Progenitor cell of endocrine pancreas (in vitro differentiated cells): ENCODE measurements at places on chromosomes 7 and 10. TPM values are rescaled to one million over a fixed set of nuclear protein-coding genes. Genes with fewer than 3 reads are reported as not detected.

- H3K36me3 ChIP-seq: no peaks in the 10 kb centered on the region
- H3K4me3 ChIP-seq: no peak overlapping the region
- DNase-seq: no peak
- no peak overlapping the region for H3K27ac ChIP-seq
- no peaks in the 10 kb centered on the region for H3K4me1 ChIP-seq
These were observed 118.2 kb downstream of the PTPN20 start for GRCh38 chr10:47029181-47030009.

Gene SLC16A9
- 11.6 and 13.7 TPM in 2 replicates for total RNA-seq

GRCh38 chr10:122181876-122182275 is 89.2 kb upstream of the BTBD16 start:
- H3K4me1 ChIP-seq: peaks cover 36% of the 10 kb centered on the region
- DNase-seq: no peak
- no peak overlapping the region for H3K4me3 ChIP-seq
- H3K36me3 ChIP-seq: no peaks in the 10 kb centered on the region
- peak overlapping the region; percentile 62 for H3K27ac ChIP-seq

DNA sequence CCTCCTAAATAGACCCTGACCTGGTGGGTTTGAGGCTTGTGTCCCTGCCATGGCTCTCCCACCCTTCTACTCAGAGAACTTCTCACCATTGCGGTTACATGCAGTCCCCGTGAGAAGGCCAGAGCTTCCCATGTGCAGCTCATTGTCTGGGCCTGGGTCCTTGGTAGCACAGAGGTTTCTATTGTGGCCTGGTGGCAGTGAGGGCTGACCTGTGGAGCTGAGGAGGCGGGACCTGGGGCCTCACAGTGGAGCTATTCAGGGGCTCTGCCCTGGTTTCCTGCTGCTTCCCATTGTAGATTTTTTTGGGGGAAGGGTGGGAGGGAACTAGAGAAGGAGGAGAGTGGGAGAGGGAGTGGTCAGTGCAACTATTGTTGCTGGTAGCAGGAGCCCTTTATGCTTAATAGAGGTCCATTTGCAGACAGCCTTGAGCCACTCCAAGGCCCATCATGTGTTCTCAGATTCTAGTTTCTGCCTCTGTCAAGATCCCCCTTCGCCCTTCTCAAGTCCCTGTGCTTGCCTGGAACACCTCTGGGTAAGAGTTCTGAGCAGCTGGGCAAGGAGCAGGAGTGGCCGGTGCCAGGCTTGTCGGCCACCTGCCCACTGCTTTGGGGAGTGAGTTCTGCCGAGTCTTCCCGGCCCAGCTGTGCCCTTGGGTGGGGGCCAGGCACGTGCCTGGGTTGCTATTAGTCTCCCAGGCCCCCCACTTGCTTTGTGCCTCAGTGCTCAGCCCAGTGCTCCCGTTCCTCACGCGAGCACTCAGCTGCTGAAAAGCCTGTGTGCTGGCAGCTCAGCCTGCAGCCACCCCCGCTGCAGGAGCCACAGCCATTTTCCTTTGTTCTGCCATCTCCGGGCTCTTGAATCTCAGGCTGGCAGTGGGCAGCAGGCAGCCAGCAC is 10.7 kb downstream of the TSPAN14 start:
- H3K27me3 ChIP-seq: no peaks in the 10 kb centered on the region
- peak; percentile 44 for DNase-seq
- peak overlapping the region; percentile 97 for H3K27ac ChIP-seq
- H3K4me1 ChIP-seq: peaks cover 89% of the 10 kb centered on the region
- peak overlapping the region; percentile 42 for H3K4me3 ChIP-seq
- peaks cover 3% of the 10 kb centered on the region for H3K36me3 ChIP-seq

GRCh38 chr10:42574336-42574735 is 64.0 kb downstream of the ZNF33B start:
- no peaks in the 10 kb centered on the region for H3K27me3 ChIP-seq
- no peak overlapping the region for H3K4me3 ChIP-seq
- H3K36me3 ChIP-seq: peaks cover 2% of the 10 kb centered on the region
- no peak overlapping the region for H3K27ac ChIP-seq
- no peaks in the 10 kb centered on the region for H3K4me1 ChIP-seq

Gene C10orf53
- total RNA-seq: not detected in 2 replicates

GRCh38 chr7:150854066-150855000 is 2.0 kb downstream of the AOC1 start:
- no peak overlapping the region for H3K4me3 ChIP-seq
- peaks cover 2% of the 10 kb centered on the region for H3K4me1 ChIP-seq
- no peak overlapping the region for H3K27ac ChIP-seq
- DNase-seq: no peak

Gene GARS1
- total RNA-seq: 117 and 141 TPM in 2 replicates

DNA sequence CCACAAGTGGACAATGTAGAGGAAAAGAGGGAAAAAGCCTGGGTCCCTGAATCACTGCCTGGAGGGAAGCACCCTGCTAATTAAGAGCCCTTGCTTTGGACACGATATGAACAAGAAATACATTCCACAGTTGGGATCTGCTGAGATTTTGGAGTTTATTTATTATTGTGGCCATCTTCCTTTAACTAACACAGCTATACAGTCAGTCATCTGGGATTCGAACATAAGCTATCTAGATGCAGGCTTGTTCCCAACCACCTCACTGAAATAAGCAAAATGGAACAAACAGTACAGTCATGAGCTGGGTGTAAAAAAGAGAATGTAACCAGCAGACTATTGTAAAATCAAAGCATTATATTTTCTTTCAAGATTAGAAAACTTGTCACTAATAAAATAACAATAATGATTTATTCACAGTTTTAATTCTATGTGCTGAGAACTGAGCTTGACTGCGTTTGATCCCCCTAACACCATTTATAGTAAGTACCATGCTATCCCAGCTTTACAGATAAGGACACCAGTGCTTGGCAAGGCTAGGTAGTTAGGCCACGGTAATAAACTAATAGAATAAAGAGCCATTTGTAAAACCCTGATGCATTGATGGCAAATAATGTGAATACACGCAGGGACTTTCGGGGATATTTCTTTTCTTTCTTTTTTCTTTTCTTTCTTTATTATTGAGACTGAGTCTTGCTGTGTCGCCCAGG is 223.8 kb upstream of the KLF6 start:
- peaks cover 21% of the 10 kb centered on the region for H3K27me3 ChIP-seq
- no peaks in the 10 kb centered on the region for H3K36me3 ChIP-seq
- H3K4me1 ChIP-seq: no peaks in the 10 kb centered on the region

GRCh38 chr7:132232406-132232805 is 343.9 kb downstream of the PLXNA4 start:
- no peak for DNase-seq
- H3K36me3 ChIP-seq: no peaks in the 10 kb centered on the region
- no peaks in the 10 kb centered on the region for H3K4me1 ChIP-seq
- H3K27me3 ChIP-seq: peaks cover 18% of the 10 kb centered on the region
- no peak overlapping the region for H3K27ac ChIP-seq

DNA sequence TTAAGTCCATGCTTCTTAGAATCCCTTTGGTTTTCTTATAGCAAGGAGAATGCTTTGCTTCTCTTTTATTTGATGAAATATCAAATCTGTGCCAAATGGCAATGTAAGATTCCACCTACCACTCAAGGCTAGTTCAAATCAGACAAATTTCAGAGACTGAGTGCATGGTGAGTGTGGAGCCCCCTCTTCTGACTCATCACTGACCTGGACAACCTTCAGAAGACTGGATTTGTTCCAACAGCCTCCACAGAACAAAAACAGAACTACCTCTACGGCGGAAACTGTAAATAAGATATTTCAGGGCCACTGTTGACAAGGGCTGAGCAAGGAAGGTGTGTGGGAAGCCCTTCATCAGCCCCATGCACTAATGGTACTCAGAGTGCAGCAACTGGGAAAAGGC is 21.1 kb downstream of the NCAPG2 start:
- no peak overlapping the region for H3K27ac ChIP-seq
- H3K4me1 ChIP-seq: no peaks in the 10 kb centered on the region
- no peak overlapping the region for H3K4me3 ChIP-seq
- no peak for DNase-seq

GRCh38 chr7:6430974-6431373 is 16.8 kb downstream of the DAGLB start:
- no peak for DNase-seq
- H3K36me3 ChIP-seq: peaks cover 7% of the 10 kb centered on the region
- H3K27me3 ChIP-seq: no peaks in the 10 kb centered on the region
- H3K27ac ChIP-seq: peak overlapping the region; percentile 65
- H3K4me3 ChIP-seq: no peak overlapping the region

Gene PDAP1
- 128 TPM in 2 replicates for total RNA-seq

DNA sequence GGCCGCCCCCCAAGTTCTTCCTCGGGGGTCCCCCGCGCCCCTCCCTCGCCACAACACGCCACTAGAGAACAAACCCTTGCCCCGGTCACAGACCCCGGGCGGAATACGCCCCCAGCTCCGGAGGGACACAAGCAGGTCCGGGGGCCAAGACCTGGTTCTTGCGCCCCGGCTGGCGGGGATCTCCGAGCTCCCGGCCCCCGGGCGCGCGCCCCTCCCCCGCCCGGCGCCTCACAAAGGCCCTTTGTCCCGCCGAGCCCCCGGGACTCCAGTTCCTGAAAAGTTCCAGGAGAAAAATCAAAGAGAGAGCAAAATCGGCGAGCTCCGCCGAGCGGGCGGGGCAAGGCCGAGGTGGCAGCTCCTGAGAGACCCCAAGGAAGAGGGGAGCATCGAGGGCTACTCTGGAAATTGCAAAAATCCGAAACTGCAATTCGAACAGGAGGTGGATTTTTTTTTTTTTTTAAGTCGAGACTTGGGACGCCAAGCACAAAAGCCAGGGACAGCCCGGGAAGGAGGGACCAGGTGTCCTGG is 4.0 kb downstream of the TNRC18 start:
- H3K36me3 ChIP-seq: peaks cover 9% of the 10 kb centered on the region
- H3K4me1 ChIP-seq: peaks cover 20% of the 10 kb centered on the region
- DNase-seq: no peak
- no peaks in the 10 kb centered on the region for H3K27me3 ChIP-seq
- H3K4me3 ChIP-seq: peak overlapping the region; percentile 89

Gene MKI67
- 45.7 and 48.8 TPM in 2 replicates for total RNA-seq

GRCh38 chr10:71598621-71599055 is 120.9 kb downstream of the C10orf105 start:
- peaks cover 11% of the 10 kb centered on the region for H3K27me3 ChIP-seq
- no peak for DNase-seq
- H3K36me3 ChIP-seq: no peaks in the 10 kb centered on the region
- peaks cover 3% of the 10 kb centered on the region for H3K4me1 ChIP-seq
- H3K27ac ChIP-seq: no peak overlapping the region
- H3K4me3 ChIP-seq: no peak overlapping the region

GRCh38 chr7:84368122-84368521 is 173.5 kb upstream of the SEMA3A start:
- no peaks in the 10 kb centered on the region for H3K27me3 ChIP-seq
- no peaks in the 10 kb centered on the region for H3K4me1 ChIP-seq
- H3K27ac ChIP-seq: no peak overlapping the region

DNA sequence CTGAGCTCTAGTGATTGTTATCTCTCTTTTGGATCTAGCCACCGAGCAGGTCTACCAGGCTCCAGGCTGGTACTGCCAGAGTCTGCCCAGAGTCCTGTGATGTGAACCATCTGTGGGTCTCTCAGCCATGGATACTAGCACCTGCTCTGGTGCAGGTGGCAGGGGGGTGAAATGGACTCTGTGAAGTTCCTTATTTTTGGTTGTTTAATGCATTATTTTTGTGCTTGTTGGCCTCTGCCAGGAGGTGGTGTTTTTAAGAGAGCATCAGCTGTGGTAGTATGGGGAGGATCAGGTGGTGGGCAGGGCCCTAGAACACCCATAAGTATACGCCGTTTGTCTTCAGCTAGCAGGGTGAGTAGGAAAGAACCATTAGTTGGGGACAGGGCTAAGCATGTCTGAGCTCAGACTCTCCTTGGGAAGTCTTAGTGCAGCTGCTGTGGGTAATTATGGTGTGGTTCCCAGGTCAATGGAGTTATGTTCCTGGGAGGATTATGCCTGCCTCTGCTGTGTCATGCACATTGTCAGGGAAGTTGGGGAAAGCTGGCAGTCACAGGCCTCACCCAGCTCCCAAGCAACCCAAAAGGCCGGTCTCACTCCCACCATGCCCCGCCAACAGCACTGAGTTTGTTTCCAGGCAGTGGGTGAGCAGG is 81.8 kb downstream of the NPSR1 start:
- no peaks in the 10 kb centered on the region for H3K36me3 ChIP-seq
- H3K27me3 ChIP-seq: no peaks in the 10 kb centered on the region
- no peak overlapping the region for H3K4me3 ChIP-seq
- no peaks in the 10 kb centered on the region for H3K4me1 ChIP-seq

Gene MBLAC1
- 1.6 and 2.2 TPM in 2 replicates for total RNA-seq

- no peaks in the 10 kb centered on the region for H3K27me3 ChIP-seq
- H3K36me3 ChIP-seq: peaks cover 50% of the 10 kb centered on the region
- DNase-seq: no peak
- H3K27ac ChIP-seq: peak overlapping the region; percentile 26
These were observed 83.9 kb downstream of the FGFR2 start for GRCh38 chr10:121514141-121514865.

GRCh38 chr10:73910764-73911552 is at the start of gene PLAU:
PLAU (plus strand) TSS chr10:73911132; CDS start chr10:73911556, 424 bp downstream.
- DNase-seq: peak; percentile 41
- H3K4me1 ChIP-seq: peaks cover 12% of the 10 kb centered on the region
- H3K27me3 ChIP-seq: peaks cover 82% of the 10 kb centered on the region
- peak within 1 kb of the TSS; percentile 83 for H3K4me3 ChIP-seq

DNA sequence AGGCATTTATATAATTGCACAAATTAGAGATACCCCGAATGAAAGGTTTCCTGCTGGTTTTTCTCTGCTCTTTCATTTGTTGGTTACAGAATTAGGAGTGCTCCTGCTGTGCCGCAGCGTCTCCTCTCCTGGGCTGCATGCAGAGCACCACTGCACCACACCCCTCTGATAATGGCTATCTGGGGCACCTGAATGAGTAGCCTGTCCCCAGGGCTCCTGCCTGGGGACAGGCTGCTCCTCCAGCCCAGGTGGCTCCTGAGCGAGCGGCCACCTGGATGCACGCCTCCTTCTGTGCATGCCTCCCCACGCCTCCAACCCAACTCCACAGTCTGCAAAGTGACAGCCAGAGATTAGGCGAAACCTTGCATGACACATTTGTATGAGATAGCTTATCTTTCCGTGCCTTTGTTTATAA is 242.6 kb upstream of the FZD8 start:
- H3K4me1 ChIP-seq: peaks cover 34% of the 10 kb centered on the region
- no peak for DNase-seq
- H3K4me3 ChIP-seq: peak overlapping the region; percentile 22
- H3K36me3 ChIP-seq: peaks cover 2% of the 10 kb centered on the region
- H3K27me3 ChIP-seq: peaks cover 3% of the 10 kb centered on the region
- H3K27ac ChIP-seq: peak overlapping the region; percentile 75

Gene PPP1R17
- total RNA-seq: 0.96 and 1.2 TPM in 2 replicates

- DNase-seq: no peak
- no peaks in the 10 kb centered on the region for H3K27me3 ChIP-seq
- H3K36me3 ChIP-seq: no peaks in the 10 kb centered on the region
- H3K4me1 ChIP-seq: peaks cover 11% of the 10 kb centered on the region
- no peak overlapping the region for H3K27ac ChIP-seq
These were observed 150.2 kb upstream of the CACNA2D1 start for GRCh38 chr7:82593780-82594179.

- H3K36me3 ChIP-seq: no peaks in the 10 kb centered on the region
- H3K4me1 ChIP-seq: no peaks in the 10 kb centered on the region
- no peak overlapping the region for H3K4me3 ChIP-seq
These were observed 473.0 kb downstream of the PLXDC2 start for GRCh38 chr10:20289070-20289828.
